ENCODE measurements at places on chromosomes 2 and 18.
A peak's percentile ranks its signal among the peaks of the same experiment; 100 is the strongest.

- no peak for DNase-seq
- no peaks in the 10 kb centered on the region for H3K27me3 ChIP-seq
- no peak overlapping the region for H3K27ac ChIP-seq
- no peaks in the 10 kb centered on the region for H3K4me1 ChIP-seq
- no peak overlapping the region for H3K4me3 ChIP-seq
Measured at GRCh38 chr18:61605376-61606067, 272.3 kb downstream of the CDH20 start.

- no peak overlapping the region for H3K4me3 ChIP-seq
- no peaks in the 10 kb centered on the region for H3K36me3 ChIP-seq
- no peak for DNase-seq
- no peaks in the 10 kb centered on the region for H3K4me1 ChIP-seq
Measured at GRCh38 chr2:231287696-231288095, 89.3 kb downstream of the ARMC9 start.

GRCh38 chr2:161725297-161725696 is 101.1 kb downstream of the SLC4A10 start:
- no peaks in the 10 kb centered on the region for H3K36me3 ChIP-seq
- H3K27me3 ChIP-seq, result no peaks in the 10 kb centered on the region
- H3K27ac ChIP-seq, result no peak overlapping the region
- DNase-seq, result no peak
- H3K4me3 ChIP-seq, result no peak overlapping the region

GRCh38 chr2:66929632-66930338 is 467.3 kb upstream of the ETAA1 start:
- no peak for DNase-seq
- no peaks in the 10 kb centered on the region for H3K4me1 ChIP-seq
- H3K27ac ChIP-seq, result no peak overlapping the region

DNA sequence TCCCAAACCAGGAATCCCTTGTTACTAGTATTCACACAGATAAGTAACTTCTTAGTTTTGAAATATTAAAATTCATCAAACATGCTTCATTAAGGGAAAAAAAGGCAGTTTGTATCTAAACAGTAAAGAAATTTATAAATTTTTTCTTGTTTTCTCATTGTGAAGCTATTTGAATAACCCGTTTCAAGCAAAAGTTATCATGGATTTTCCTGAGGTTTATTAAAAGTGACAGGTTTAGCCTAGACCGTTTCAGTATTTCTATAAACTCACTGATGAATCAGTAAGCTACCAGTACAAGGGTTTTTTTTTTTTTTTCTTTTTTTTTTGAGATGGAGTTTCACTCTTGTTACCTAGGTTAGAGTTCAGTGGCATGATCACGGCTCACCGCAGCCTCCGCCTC is 20.0 kb downstream of the ZNF532 start:
- no peaks in the 10 kb centered on the region for H3K36me3 ChIP-seq
- no peaks in the 10 kb centered on the region for H3K27me3 ChIP-seq
- no peak overlapping the region for H3K4me3 ChIP-seq
- no peak overlapping the region for H3K27ac ChIP-seq
- H3K4me1 ChIP-seq, result peaks cover 6% of the 10 kb centered on the region

DNA sequence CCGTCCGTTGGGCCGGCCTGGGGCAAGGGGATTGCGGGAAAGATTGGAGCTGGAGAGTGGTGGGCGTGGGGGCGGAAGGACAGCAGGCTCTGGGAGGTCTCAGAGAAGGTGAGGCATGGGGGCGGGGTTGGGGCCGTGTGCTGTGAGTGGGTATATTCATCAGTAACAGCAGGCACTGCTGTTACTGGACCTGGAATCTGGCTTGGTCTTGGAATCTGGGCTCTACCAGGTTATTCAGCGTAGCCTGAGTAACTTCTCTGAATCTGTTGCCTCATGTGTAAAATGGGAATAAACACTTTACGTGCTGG is 435 bp downstream of the RNF181 start:
- H3K36me3 ChIP-seq, result peaks cover 30% of the 10 kb centered on the region
- H3K4me3 ChIP-seq, result peak overlapping the region; percentile 76
- H3K27me3 ChIP-seq, result no peaks in the 10 kb centered on the region
- DNase-seq, result no peak
- H3K4me1 ChIP-seq, result peaks cover 13% of the 10 kb centered on the region

- no peaks in the 10 kb centered on the region for H3K27me3 ChIP-seq
- H3K4me1 ChIP-seq, result no peaks in the 10 kb centered on the region
- no peak overlapping the region for H3K4me3 ChIP-seq
- DNase-seq, result no peak
Measured at GRCh38 chr2:18074476-18074875, 196.0 kb downstream of the KCNS3 start.

- DNase-seq, result no peak
- no peaks in the 10 kb centered on the region for H3K27me3 ChIP-seq
- no peaks in the 10 kb centered on the region for H3K4me1 ChIP-seq
- H3K36me3 ChIP-seq, result peaks cover 98% of the 10 kb centered on the region
Measured at GRCh38 chr2:197399887-197400540, 34.8 kb downstream of the SF3B1 start.

- no peak overlapping the region for H3K27ac ChIP-seq
- no peak overlapping the region for H3K4me3 ChIP-seq
- no peaks in the 10 kb centered on the region for H3K36me3 ChIP-seq
- H3K4me1 ChIP-seq, result no peaks in the 10 kb centered on the region
- no peaks in the 10 kb centered on the region for H3K27me3 ChIP-seq
Measured at GRCh38 chr2:235195921-235196320, 244.1 kb downstream of the SH3BP4 start.

GRCh38 chr2:218802386-218802994 is 20.5 kb downstream of the CYP27A1 start:
- H3K27me3 ChIP-seq, result no peaks in the 10 kb centered on the region
- no peaks in the 10 kb centered on the region for H3K36me3 ChIP-seq
- no peak overlapping the region for H3K27ac ChIP-seq
- no peak overlapping the region for H3K4me3 ChIP-seq

GRCh38 chr2:72515696-72516095 is 310.1 kb downstream of the EXOC6B start:
- no peaks in the 10 kb centered on the region for H3K36me3 ChIP-seq
- no peaks in the 10 kb centered on the region for H3K27me3 ChIP-seq
- no peaks in the 10 kb centered on the region for H3K4me1 ChIP-seq
- H3K4me3 ChIP-seq, result no peak overlapping the region

DNA sequence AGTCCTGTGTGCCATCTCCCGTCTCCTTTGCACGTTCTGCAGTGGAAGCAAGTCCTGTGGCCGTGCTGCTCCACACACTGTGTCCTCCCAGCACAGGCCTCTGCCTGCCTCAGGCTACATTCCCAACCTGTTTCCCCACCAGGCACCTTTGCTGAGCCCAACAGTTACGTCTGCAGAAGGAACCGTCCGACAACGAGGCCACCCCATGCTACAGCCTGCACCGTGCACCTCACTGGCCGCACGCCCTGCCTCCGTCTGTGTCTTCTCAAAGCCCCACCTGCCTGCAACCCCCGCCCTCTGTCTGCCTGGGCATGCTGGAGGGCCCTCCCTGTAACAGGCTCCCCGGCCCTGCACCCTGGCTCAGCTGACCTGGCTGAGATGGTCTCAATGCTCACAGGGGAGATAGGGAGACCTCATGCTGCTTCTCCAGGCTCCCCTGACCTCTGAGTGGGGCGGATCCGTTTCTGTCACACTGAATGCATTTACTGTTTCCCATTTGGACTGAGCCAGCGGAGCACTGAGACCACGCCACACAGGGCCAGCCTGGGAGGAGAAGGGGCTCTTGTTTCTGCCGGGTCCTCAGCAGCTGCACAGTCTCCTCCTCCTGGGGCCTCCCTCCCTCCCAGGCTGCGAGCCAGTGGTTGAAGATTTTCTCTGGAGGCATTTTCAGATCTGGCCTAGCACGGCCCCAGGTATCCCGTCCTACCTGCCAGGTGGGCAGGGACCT is 109.1 kb upstream of the OTOS start:
- H3K27me3 ChIP-seq, result peaks cover 3% of the 10 kb centered on the region
- no peaks in the 10 kb centered on the region for H3K4me1 ChIP-seq
- no peak overlapping the region for H3K27ac ChIP-seq
- no peak for DNase-seq
- H3K4me3 ChIP-seq, result no peak overlapping the region

GRCh38 chr2:170972296-170973224 is 43.5 kb downstream of the GORASP2 start:
- no peak for DNase-seq
- peaks cover 10% of the 10 kb centered on the region for H3K4me1 ChIP-seq
- no peaks in the 10 kb centered on the region for H3K27me3 ChIP-seq

- no peaks in the 10 kb centered on the region for H3K4me1 ChIP-seq
- H3K36me3 ChIP-seq, result no peaks in the 10 kb centered on the region
- H3K4me3 ChIP-seq, result no peak overlapping the region
- H3K27ac ChIP-seq, result no peak overlapping the region
- DNase-seq, result no peak
Measured at GRCh38 chr2:169160926-169161481, 91.6 kb downstream of the DHRS9 start.

- no peak overlapping the region for H3K27ac ChIP-seq
- DNase-seq, result no peak
- no peaks in the 10 kb centered on the region for H3K36me3 ChIP-seq
- no peak overlapping the region for H3K4me3 ChIP-seq
- no peaks in the 10 kb centered on the region for H3K27me3 ChIP-seq
- H3K4me1 ChIP-seq, result no peaks in the 10 kb centered on the region
Measured at GRCh38 chr2:225891771-225892170, 492.3 kb downstream of the NYAP2 start.

DNA sequence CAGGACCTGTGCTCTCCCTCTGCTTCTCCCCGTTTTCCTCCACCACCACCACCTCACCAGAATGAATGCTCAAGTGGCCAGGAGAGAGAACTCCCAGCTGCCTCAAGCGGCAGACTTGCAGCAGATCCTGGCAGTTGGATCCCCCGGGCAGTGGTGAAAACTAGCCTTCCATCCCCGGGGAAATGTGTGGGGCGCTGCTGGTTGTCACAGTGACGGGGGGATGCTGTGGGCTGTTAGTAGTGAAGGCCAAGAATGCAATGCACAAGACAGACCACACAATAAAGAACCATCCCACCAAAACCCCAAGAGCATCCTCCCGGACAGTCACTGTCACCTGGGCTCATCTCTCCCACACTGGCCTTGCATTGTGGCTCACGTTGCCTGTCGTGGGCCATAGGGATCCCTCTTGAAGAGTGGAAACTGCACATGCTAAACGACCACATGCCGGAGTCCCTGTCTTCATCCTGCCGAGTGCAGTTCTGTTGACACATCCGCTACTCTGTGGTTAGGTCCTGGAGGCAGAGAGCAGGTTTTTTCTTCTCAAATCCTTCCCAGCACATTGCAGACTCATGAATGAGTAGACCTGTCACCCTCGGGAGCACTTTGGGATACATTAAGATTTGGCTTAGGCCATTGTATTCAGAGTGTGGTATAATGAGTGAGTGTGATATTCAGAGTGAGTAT is 13.5 kb downstream of the SPATA3 start:
- H3K4me3 ChIP-seq, result no peak overlapping the region
- DNase-seq, result no peak
- no peaks in the 10 kb centered on the region for H3K27me3 ChIP-seq
- H3K36me3 ChIP-seq, result no peaks in the 10 kb centered on the region
- no peak overlapping the region for H3K27ac ChIP-seq
- no peaks in the 10 kb centered on the region for H3K4me1 ChIP-seq

DNA sequence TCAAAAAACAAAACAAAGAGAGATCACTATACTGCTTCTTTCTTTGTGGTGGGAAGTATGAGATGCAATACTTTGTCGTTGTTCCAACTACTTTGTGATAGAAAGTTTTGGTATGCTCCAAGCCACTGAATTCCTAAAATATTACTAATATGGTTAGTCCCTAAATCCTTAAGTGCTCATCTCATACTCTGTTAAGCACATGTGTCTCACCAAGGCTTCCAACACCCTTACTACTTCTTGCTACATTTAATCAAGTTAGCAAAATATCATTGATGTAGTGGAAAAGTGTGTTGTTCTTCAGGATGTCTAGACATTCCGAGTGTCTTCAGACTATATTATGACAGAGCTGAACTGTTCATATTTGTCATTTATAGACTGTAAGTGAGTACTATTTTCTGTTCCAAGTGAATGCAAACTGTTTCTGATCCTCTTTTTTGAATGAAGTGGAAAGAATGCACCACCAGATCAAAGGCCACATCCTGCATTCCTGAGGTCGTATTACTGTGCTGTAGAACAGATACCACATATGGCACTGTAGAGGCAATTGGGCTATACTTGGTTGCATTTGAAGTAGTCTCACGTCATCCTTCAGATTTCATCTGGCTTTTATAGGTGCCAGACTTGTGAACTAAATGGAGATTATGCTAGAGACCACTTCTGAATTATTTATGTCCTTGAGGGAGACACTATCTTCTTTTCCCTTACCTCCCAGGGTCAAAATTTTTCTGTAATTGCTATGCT is 298.4 kb upstream of the ZNF521 start:
- no peaks in the 10 kb centered on the region for H3K36me3 ChIP-seq
- no peak overlapping the region for H3K4me3 ChIP-seq
- H3K27me3 ChIP-seq, result no peaks in the 10 kb centered on the region
- H3K4me1 ChIP-seq, result no peaks in the 10 kb centered on the region
- H3K27ac ChIP-seq, result no peak overlapping the region

GRCh38 chr18:56374007-56374655 is 264.3 kb downstream of the TXNL1 start:
- H3K4me3 ChIP-seq, result no peak overlapping the region
- no peaks in the 10 kb centered on the region for H3K27me3 ChIP-seq
- H3K4me1 ChIP-seq, result no peaks in the 10 kb centered on the region

DNA sequence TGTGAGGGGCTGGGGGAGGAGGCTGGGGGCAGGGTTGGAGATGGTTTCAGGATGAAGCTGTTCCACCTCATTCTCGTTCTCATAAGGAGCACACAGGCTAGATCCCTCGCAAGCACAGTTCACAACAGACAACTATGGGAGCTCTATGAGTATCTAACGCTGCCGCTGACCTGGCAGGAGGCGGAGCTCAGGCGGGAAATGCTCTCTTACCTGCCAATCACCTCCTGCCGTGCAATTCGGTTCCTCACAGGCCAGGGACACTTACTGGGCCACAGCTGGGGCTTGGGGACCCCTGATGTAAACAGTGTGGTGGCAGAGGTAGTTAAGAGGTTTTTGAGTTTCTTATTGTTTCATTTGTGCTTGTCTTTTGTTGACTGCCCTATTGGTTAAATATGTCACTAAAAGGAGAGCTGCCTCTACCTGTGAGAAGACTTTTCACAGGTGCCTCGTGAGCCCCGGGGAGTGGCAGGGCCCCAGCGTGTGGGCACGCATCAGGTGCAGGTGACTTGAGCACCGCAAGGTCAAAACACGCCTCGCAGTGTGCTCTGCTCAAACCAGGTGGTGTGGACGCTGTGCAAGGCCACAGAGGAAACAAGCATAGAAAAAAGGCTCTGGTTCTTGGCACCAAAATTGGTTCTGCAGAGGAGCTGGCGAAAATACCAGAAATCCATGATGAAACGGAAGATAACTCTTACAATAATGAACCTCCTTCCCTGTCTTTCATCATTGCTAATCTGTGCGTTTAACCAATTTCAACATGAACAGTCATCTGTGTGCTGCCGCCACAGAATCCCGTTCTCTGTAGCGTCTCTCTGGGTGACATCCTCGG is 10.2 kb downstream of the MLPH start:
- no peak for DNase-seq
- no peak overlapping the region for H3K27ac ChIP-seq
- H3K36me3 ChIP-seq, result no peaks in the 10 kb centered on the region
- peaks cover 6% of the 10 kb centered on the region for H3K27me3 ChIP-seq

GRCh38 chr2:97718942-97719341 is 5.6 kb downstream of the ZAP70 start:
- H3K27me3 ChIP-seq, result no peaks in the 10 kb centered on the region
- peaks cover 65% of the 10 kb centered on the region for H3K4me1 ChIP-seq
- peak overlapping the region; percentile 75 for H3K4me3 ChIP-seq
- peak overlapping the region; percentile 98 for H3K27ac ChIP-seq

Measured in effector memory CD4-positive, alpha-beta T cell (primary cell).